ENCODE measurements at places on chromosomes 12 and 14.

GRCh38 chr12:15074351-15074750 lies 101.5 kb downstream of the PDE6H start:
- no peak for DNase-seq

DNA sequence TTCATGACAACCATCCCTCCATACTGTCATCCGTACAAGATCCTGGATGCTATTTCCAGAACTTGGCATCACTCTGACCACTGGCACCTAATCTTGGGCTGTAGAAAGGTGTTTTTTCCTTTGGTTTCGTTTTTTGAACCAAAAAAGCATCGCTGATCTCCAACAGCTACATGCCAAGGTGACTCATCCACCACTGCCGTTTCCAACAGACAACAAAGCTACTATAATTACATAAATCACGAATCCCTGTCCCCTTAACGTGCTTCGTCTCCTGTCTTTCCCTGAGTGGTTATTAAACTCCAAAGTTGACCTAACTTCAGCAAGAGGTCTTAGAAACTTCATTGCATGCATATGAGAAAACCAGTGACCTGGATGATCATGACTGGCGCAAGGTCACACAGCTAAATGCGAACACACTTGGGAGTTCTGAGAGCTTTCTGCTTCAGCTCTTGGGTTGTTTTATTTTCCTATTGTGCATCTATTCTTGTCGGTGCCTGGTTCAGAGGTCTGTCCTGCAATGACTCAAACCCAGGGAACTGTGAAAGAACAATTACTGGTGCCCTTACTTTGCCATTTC lies 99.9 kb downstream of the PPM1H start:
- no peak for DNase-seq

- no peak for DNase-seq
Measured at GRCh38 chr14:87094913-87095312, 898.1 kb downstream of the GALC start.

GRCh38 chr12:2345902-2346301 lies 293.1 kb downstream of the CACNA1C start:
- DNase-seq = no peak

DNA sequence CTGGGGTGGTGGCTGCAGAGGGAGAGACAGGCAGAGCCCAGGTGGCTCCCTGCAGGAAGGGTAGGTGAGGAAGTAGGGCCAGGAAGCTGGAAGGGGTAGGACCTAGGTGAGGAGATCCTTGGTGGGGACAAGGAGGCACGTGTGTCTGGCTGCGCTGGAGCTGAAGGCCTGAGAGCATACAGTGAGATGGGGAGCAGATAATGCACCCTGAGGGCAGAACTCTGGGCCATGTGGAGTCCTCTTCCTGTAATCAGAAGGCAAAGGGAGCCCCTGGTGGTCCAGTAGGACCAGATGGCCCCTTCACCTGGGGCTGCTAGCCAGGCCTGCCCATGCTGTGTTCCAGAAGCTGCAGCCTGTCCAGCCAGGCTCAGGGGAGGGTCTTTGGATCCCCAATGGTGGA lies 15.3 kb upstream of the KRT80 start:
- DNase-seq = no peak
